ENCODE measurements at places on chromosomes 1 and 21.

DNA sequence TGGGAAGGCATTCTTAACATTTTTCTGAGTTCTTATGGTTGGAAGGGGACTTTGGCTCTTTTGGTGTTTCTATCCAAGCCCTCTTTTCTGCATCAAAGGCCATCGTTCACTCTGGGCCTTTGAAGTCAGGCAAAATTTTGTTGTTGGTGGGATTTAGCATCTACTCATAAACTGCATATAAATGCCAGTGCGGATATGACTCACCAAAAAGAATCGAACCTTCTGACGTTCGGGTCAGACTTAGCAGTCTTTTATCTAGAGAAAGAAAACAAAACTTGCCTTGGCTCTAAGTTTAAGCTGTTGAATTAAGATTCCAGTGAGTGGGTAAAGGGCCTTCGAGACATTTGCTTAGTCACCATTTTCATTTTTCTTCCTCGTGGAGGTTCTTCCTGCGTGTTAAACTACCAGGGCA lies 51.4 kb downstream of the EVA1C start:
- DNase-seq: no peak

- DNase-seq: peak; percentile 89
Observed at GRCh38 chr1:205658943-205659581, 21.2 kb downstream of the SLC45A3 start.

GRCh38 chr1:186904361-186904760 lies 75.6 kb downstream of the PLA2G4A start:
- no peak for DNase-seq

- DNase-seq: no peak
Observed at GRCh38 chr1:37298769-37299168, 175.6 kb upstream of the ZC3H12A start.

GRCh38 chr1:214727274-214727673 lies 124.3 kb downstream of the CENPF start:
- DNase-seq: no peak

GRCh38 chr1:185517808-185518419 lies 200.9 kb upstream of the IVNS1ABP start:
- DNase-seq: no peak

DNA sequence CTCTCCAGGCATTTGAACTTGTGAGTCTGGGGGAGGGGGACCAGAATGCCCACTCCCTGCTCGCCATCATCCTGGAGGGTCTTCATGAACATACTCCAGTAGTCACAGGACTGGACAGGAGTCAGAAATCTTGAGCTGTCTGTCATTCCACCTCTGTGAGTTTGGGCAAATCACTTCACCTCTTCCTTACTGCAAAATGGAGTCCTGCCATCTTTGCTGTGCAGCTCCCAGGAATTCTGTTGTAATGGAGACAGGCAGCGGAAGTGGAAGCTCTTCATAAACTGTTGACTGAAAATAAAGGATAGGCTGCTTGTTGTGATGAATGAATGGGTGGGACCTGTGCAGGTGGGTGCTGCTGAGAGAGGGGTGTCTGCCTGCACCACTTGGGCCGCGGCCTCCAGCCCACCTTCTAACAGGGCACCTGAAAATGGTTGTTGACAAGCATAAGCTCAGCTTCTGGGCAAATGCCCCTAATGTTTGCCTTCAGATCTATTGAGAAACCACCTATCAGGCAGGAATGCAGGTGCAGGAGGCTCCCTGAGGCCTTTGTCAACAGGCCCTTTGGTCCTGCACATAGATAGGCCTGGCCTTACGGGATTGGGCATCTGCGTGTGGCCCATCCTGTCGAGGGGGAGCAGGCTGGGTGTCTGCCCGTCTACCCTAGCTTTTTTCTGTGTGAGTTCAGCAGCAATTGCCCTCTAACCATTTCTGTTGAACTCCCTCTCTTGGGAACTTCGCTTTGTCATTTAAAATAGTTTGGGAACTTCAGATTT lies 321.0 kb downstream of the RPS6KC1 start:
- no peak for DNase-seq

DNA sequence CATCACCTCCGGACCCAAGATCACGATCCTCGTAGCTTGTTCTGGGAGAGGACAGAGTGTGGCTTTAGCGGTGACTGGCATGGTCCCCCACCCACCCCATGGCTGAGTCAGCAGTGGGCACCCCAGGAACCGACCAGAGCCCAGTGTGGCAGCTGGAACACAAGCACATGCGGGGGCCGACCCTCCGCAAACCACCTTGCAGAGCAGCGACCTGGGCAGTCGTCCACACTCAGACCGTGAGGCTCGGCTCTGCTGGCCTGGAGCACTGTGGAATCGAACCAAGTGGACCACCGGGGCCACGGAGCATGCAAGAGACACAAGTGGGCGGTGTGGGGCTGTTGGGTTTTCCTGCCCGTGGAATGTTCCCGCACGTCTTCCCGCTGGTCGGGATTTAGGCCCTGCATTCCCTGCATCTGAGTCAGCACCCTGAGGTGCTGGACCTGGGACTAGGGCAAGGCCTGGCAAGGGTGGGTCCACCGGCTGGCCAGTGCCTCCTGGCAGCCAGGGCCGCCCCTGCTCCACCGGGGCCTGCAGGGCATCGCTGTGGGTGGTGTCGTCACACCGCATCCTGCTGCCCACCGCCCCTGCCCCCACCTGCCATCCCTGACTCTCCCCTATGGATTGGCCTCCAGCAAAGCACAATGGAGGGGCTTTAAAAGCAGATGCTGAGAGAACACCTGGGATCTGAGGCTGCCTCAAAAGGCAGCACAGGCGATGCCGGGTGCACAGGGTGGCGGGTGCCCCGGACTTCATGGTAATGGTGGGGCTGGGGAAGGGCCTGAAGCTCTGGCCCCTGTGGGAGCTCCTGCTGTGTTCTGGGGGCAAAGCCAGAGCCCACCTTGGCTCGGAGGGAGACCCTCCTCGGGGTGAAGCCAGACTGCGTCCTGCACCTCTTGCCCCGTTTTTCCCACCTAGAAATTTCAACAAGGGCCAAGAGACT lies 18.5 kb downstream of the MORN1 start:
- no peak for DNase-seq

DNA sequence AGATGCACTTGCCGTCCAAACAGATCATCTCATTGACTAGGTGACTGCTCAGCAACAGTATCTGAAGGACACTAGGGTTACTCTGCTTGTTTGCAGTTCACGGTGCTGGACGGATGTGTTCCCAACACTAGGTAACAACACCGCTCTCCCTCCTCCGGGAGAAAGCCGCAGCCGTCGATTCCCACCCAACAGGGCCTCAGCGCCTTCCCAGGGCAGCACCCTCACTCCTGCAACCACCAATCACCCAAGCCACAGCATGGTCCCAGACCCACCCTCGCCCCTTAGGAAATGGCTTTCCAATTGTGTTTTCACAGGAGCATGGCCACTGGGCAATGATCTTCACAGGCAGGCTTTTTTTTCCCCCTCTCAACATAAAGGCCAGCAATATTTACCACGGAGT lies 779 bp downstream of the TLR5 start:
- no peak for DNase-seq

DNA sequence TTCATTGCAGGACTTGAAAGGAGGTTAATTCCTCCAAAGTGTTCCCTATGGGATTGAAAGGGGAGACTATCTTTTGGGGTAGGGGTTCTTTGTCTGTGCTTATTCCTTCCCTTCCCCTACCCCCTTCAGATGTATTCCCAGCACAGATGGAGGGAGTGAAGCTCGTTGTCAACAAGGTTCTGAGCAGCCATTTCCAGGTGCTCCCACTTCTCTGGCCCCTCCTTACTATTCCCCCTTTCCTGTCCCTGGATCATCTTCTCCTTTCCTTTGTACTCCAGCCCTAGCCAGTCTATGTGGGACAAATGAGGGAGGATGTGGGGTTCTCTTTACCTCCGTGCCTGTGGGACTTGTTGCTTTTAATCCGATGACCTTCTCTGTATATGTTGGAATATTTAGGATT lies 899 bp downstream of the TOMM40L start:
- DNase-seq: no peak

GRCh38 chr1:67571901-67572593 lies 113.0 kb upstream of the GADD45A start:
- DNase-seq: no peak

DNA sequence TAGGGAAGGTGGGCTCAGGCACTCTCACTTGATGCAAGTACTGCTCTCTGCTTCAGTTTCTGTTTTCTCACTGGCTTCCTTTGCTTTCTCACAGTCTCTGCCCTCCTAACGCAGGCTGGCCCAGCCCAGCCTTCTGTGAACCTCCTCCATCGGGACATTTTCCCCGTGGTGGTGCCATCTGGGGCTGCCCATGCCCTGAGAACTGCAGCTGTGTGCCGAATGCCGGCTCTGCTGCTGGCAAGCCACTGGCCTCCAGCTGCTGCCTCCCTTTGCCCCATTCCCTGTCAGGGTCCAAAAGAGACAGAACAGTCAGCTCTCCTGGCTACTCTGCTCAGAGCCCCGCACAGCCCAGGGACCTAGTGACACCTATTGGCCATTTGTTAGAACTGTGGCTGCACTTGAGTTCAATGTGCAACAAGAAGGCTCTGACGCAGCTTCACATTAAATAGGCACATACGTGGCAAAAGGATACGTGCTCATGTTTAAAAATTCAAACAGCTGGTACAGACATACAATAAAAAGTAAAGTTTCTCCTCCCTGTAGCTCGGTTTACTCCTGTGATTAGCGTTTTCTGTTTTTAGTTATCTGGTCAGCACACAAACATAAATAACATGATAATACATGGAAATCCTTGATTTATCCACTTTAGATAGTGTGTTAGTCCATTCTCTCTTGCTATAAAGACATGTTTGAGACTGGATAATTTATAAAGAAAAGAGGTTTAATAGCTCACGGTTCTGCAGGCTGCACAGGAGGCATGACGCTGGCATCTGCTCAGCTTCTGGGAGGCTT lies 46.6 kb downstream of the FCRL5 start:
- DNase-seq: peak; percentile 77

- no peak for DNase-seq
Observed at GRCh38 chr1:198072177-198072576, 84.6 kb upstream of the NEK7 start.

DNA sequence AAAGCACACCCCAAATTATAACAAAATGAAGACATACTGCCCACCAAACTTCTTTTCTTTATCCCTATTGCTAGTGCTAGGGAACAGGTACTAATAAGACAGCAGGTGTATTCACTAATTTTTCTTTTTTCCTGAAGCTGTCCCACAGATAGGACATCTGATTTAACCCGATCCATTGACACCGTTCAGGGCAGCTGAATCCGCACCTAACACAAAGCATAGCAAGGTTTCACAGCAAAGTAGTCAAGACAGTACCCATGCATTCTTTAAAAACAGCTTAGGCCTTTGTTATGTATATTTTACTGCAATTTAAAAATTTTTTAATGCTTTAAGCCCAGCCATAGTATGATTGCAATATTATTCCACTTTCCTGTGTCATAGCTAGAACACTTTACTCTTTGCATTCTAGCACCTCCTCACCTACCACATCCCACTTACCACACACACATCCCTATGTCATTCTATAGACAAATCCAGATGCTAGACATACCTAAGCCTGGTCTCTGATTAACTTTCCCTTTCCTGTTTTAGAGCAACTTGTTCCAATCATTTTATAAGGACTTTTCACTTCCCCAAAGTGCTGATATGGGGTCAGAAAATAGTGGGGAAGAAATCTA lies 40.4 kb downstream of the GATAD2B start:
- no peak for DNase-seq

GRCh38 chr21:19322360-19322759 lies 918.8 kb upstream of the TMPRSS15 start:
- no peak for DNase-seq

DNA sequence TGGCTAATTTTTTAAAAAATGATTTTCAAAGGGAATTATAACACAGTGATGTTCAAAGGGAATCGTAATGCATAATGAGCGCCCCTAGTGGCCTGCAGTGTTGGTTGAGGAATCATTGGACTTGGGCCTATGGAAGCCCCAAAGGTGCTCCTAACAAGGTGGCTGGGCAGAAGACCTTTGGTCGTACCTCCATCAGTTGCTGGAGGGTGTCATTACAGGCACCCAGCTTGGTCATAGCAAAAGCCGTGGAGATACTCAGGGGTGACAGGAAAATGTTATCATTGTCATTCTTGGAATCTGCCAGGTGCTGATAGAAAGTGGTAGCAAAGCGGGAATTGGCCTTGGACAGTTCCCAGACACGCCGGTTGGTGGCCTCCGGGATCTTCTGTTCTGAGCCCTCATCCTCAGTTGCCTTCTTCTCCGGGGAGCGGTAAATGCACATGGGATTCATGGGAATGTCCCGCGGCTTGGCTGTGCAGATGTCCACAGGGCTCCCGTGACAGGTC lies 2.7 kb downstream of the SERPINC1 start:
- DNase-seq: peak; percentile 66

DNA sequence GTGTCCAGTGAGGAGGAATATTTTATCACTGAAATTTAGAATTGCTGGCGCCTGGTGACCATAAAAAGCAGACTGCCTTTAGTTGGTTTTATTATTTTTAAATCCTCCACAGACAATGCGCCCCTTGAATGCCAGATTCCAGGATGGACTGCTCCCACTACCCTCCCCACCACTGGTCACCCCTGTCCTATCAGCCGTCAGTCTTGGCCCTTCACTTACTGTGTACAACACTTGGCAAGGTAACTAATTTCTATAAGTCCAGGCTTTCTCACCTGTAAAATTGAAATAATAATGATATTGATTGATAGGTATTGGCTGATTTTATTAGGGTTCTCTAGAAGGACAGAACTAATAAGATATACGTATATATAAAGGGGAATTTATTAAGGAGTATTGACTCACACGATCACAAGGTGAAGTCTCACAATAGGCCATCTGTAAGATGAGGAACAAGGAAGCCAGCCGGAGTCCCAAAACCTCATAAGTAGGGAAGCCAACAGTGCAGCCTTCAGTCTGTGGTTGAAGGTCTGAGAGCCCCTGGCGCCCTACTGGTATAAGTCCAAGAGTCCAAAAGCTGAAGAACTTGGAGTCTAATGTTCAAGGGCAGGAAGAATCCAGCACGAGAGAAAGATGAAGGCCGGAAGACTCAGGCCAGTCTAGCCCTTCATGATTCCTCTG lies 17.8 kb downstream of the RHEX start:
- DNase-seq: no peak

- no peak for DNase-seq
Observed at GRCh38 chr1:67711855-67712212, 26.8 kb downstream of the GADD45A start.

GRCh38 chr1:227428803-227429202 lies 110.5 kb upstream of the CDC42BPA start:
- no peak for DNase-seq

GRCh38 chr1:30762152-30762929 lies 4.8 kb upstream of the LAPTM5 start:
- no peak for DNase-seq

DNA sequence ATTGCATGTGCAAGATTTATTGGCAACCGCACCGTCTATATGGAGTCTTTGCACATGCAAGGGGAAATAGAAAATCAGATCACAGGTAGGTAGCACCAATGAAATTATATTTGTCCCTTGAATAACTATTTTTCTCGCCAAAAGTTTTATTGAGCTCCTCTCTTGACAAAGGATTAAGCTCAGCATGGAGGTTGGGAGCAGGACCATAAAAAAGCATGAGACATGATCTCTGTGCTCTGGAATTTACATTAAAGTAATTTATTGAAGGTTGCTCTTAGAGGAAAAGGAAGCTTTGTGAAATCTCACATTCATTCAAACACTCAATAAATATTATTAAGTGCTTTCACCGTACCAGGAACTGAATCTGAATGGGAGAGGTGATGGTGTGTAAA lies 66.0 kb upstream of the UBE2U start:
- no peak for DNase-seq

GRCh38 chr1:167130829-167131510 lies 37.1 kb downstream of the STYXL2 start:
- no peak for DNase-seq

- no peak for DNase-seq
Observed at GRCh38 chr21:45054227-45054926, 20.0 kb upstream of the ADARB1 start.

All from germinal center (tissue), 1 donor.